ENCODE measurements at places on chromosomes 1 and 21. TPM values are rescaled to one million over a fixed set of nuclear protein-coding genes. Genes with fewer than 3 reads are reported as not detected.

MEGF6 gene
- 193 TPM for total RNA-seq

YRDC gene
- total RNA-seq = 27.1 TPM

KRTAP10-9 gene
- total RNA-seq = not detected

HUNK gene
- 1.1 TPM for total RNA-seq

ZMYND12 gene
- 0.46 TPM for total RNA-seq

MYOG gene
- not detected for total RNA-seq

THBS3 gene
- total RNA-seq = 24.1 TPM

CD1B gene
- not detected for total RNA-seq

CHI3L1 gene
- 0.20 TPM for total RNA-seq

NOS1AP gene
- total RNA-seq = 0.16 TPM

C1orf35 gene
- total RNA-seq = 32.3 TPM

Data from T-cell (primary cell).